ENCODE measurements at places on chromosomes 4 and X. TPM values are rescaled to one million over a fixed set of nuclear protein-coding genes. Genes with fewer than 3 reads are reported as not detected.

Gene GPR82
- not detected for total RNA-seq

Gene RADX
- 0.18 TPM for total RNA-seq

Gene PRRG3
- not detected for total RNA-seq

Gene ELOVL6
- total RNA-seq: 4.4 TPM

Gene GATA1
- not detected for total RNA-seq

Gene MXRA5
- total RNA-seq: not detected

Gene PCDH19
- total RNA-seq: not detected

DNA sequence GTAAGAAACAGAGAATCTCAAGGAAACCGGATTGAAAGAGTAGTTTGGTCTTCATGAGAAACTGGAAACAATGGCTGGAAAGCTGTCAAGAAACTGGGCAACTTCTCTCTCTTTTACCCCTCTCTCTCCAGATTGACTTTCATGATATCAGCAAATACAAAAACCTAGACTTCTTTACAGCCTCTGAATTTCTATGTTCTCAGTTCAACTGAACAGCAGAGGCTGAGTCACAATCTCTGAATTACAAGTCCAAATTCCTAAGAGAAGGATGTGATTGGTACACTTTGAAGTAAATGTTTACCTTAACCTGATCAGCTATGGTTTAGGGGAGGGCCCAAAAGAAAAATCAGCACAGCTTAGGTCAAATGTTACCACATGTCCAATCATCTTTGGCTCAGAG is 974.9 kb downstream of the RPA4 start:
- peak; percentile 63 for DNase-seq

GRCh38 chr4:77994194-77994721 is 62.9 kb upstream of the FRAS1 start:
- DNase-seq: peak; percentile 67

DNA sequence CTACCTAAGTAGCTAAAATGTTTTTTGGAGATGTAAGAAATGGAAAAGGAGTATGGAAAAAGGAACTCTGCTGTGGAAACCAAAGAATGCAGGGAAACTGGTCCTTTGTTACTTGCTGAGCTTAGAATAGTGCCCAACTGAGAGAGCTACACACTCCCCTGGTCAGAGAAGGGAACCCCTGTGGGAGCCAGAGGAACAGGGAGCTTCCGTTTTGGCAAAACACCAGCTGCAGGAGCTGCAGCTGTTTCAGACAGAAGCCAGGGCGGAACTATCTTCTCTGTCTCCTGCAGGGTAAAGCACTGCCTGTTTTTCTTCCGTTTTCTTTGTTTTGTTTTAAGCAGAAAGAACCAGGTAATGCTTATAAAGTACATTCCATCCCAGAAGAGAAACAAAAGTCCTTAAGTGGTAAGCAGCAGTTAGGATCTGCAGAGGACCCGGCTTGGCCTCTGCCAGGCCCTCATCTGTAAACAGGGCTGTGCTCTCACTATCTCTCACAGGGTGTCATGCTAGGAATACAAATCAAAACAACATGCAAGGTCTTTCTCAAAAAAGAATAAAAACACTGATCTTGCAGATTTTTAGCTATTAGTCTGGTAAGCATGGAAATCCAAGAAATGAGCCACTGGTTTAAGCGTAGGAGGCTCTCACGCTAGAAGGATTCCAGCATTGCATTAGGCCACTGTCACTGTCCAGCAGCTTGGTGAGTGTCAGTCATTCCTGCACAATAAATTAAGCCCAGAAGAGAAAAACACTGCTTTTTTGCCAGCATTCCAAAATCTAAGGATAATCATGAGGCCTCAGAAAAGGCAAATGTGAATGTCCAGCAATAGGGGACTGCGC is 76.1 kb downstream of the CHST7 start:
- no peak for DNase-seq

GRCh38 chr4:7361280-7361895 is 73.3 kb downstream of the PSAPL1 start:
- no peak for DNase-seq

DNA sequence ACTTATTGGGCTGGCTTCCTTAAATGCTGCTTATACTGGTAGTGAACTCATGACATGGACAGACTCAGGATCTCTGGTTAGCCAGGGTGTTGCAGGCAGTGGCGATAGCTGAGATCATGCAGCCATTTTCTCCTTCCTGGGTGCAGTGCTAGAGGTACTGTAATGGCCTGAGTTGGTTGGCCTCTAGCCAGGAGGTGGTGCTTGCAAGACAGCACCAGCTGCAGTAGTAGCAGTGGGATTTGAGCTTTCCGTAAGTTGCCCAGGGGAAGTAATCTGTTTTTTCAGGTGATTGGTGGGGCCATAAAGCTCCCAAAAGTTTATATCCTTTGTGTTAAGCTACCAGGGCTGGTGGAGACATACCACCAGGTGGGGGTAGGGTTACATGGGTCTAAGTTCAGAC is 45.1 kb upstream of the AADAT start:
- DNase-seq: no peak

GRCh38 chr4:70734168-70734954 is 12.6 kb downstream of the RUFY3 start:
- peak; percentile 52 for DNase-seq

DNA sequence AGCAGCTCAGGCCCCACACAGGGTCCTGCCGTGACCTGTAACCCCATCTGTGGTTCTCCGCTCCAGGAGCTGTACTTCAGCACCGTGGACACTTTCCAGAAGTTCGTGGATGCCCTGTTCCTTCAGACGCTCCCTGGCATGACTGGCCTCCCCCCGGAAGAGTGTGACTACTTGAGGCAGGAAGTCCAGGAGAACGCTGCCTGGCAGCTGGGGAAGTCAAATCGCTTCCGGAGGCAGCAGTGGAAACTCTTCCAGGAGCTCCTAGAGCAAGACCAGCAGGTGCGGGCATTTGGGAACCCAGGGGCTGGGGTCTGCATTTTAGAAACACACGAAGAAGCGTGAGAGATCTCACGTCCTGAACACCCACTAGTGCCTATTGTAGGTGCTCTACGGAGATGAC is 72.5 kb downstream of the EVC start:
- DNase-seq: no peak

GRCh38 chr4:15270201-15270600 is 157.6 kb upstream of the C1QTNF7 start:
- no peak for DNase-seq

- DNase-seq: peak; percentile 79
These were observed 84.2 kb downstream of the BCOR start for GRCh38 chrX:40013266-40014195.

DNA sequence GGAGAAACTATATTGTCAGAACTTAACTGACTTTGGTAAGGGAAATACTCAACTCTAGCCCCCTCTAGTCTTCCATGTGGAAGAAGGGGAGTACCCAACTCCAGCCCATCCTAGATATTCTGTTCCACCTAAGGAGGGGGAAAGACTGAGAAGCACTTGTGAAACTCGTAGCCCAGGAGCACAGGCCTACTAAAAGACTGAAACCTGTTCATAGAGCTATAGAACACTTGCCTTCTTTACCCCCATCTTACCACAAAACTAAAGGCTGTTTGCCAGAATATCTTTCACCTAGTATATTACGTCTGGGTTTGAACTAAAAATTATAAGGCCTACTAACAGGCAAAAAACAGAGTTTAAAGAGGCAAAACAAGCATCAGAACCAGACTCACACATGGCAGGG is 15.5 kb downstream of the CLDN22 start:
- DNase-seq: no peak

- peak; percentile 13 for DNase-seq
These were observed 1.2 kb upstream of the TAPT1 start for GRCh38 chr4:16227462-16227868.

- DNase-seq: no peak
These were observed 158.8 kb downstream of the CAMK2D start for GRCh38 chr4:113602646-113603228.

DNA sequence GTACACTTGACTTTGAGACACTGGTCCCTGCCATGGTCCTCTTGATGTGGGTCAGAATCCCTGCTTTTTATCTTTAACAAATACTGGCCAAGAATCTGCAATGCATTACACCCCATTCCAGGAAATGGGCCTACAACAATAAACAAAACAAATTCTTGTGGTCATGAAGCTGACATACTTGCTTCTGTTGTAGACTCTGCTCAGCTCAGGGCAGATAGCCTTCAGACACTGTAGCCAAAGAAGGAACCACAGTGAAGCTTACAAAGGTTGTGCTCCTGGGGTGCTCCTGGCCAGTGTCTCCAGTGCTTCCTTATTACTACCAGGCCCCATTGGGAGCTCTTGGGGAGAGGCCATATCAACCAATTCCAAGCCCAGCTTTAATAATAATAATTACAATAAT is 21.8 kb downstream of the KIAA1210 start:
- peak; percentile 15 for DNase-seq

DNA sequence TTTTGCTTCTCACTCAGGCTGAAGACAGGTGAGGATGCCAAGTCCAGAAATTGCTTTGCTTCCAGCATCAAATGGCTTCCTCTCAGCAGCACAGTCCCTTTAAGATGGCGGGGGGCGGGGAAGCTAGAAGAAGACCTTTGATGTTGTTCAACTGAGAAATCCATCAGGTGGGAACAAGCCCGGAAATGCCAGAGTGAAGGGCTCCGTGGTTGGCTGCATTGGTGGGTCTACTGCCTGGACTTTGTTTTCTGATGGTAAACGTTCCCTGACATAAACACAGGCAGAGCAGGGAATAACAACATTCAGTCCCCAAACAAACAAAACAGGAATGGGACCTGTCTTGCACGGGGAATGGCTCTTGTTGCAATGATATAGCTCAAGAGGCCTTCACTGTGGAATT is 37.3 kb downstream of the APLN start:
- no peak for DNase-seq

DNA sequence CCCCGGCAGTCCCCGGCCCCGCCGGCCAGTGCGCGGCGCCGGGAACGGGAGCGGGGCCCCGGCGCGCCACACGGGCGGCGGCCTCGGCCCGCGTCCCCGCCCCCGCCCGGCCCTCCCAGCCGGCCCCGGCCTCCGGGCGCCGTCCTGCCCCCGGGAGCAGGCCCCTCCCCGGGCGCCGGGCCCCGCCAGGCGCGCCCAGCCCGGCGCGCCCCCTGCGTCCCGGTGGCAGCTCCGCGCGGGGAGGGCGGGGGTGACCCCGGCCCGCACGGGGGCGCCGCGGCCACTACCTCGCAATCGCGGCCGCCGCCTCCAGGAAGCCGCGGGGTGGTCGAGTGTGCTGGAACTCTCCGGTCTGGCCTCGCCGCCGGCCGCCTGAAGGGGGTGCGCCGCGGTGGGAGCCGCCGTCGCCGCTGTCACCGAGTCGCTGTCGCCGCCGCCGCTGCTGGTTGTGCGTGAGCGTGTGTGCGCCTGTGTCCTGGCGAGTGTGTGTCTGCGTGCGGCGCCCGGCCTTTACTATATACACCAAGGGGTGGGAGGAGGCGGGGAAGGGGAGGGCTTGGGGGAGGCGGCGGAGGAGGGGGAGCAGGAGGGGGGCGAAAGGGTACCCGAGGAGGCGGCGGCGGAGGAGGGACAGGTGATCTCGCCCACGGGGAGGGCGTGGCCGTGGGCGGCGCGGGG is at the start of gene RAI2:
TSS of gene RAI2 (minus strand) at position 488 of the 678 bp plus-strand sequence. CDS start 59,288 bp downstream, outside the sequence.
- no peak for DNase-seq

GRCh38 chr4:21184788-21185187 is 484.5 kb downstream of the PACRGL start:
- peak; percentile 18 for DNase-seq

GRCh38 chrX:119573840-119574393 is 446 bp upstream of the UBE2A start:
- DNase-seq: peak; percentile 51

- DNase-seq: no peak
These were observed 12.7 kb downstream of the OPHN1 start for GRCh38 chrX:68420559-68420958.

GRCh38 chr4:76246025-76246424 is 5.5 kb upstream of the FAM47E start:
- no peak for DNase-seq

- no peak for DNase-seq
These were observed 85.3 kb upstream of the TLL1 start for GRCh38 chr4:165787516-165788274.

- DNase-seq: no peak
These were observed 14.1 kb upstream of the PCYT1B start for GRCh38 chrX:24661292-24661691.

GRCh38 chr4:5780831-5781480 is 70.0 kb downstream of the EVC start:
- no peak for DNase-seq

- no peak for DNase-seq
These were observed 37.6 kb downstream of the HTRA3 start for GRCh38 chr4:8307121-8307520.

DNA sequence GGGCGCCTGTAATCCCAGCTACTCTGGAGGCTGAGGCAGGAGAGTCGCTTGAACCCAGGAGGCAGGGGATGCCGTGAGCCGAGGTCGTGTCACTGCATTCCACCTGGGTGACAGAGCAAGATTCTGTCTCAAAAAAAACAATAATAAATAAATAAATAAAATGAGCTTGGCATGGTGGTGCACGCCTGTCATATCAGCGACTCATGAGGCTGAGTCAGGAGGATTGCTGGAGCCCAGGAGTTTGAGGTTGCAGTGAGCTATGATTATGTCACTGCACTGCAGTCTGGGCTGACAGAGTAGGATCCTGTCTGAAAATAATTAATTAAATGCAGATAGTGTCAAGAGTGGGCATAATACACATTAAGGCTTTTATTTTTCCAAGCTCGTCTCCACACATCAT is 77.5 kb downstream of the DHRSX start:
- peak; percentile 36 for DNase-seq

DNA sequence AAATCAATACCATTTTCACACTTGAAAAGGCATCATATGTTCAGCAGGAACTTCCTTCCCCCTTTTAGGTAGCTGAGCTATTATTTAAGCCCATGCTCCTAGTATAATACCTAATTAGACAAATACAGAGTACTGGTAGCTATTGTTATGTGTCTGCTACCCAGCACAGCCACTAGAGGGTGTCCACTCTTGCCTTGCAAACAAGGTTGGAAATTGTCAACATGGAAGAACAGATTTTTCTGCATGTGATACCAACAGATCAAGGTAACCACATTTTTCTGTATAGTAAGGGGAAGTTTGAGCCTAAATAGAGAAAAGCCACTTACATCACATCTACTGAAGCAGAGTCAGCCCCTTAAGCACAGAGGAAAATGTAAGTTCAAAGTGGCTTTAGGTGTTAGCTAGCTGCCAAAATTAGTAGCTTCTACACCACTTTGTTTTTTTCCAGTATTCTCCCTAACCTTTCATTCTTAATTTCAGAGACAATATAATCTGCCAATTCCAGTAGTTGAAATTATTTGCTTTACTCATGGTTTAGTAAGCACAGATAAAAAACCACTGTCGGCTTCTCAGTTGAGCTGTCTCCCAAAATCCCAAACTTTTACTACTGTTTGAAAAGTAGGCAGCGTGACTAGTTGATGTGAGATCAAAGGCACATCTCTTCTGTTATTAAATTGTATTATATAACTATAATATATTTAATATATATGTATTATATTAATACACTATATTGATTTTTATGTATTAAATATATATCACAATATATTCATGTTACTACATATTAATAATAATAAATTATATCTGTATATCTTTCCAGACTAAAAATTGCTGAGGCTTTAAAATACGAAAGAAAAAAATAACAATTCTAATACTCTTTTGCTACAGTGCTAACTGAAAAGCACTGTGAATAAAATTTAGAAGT is 38.2 kb downstream of the EDNRA start:
- DNase-seq: peak; percentile 74

All from PC-3 (cell line).